ENCODE measurements at places on chromosomes 3 and 15. TPM values are rescaled to one million over a fixed set of nuclear protein-coding genes. Genes with fewer than 3 reads are reported as not detected.

LRRC2 gene
- total RNA-seq, result 0.17 TPM

CADM2 gene
- total RNA-seq, result 0.22 TPM

CHRNA7 gene
- total RNA-seq, result 0.17 TPM

SEC22A gene
- total RNA-seq, result 34.0 TPM

LNP1 gene
- 0.34 TPM for total RNA-seq

PCSK6 gene
- total RNA-seq, result 34.4 TPM

ZCWPW2 gene
- 0.22 TPM for total RNA-seq

CNTN4 gene
- 0.17 TPM for total RNA-seq

CILP gene
- total RNA-seq, result not detected

C3orf49 gene
- total RNA-seq, result not detected

TMEM266 gene
- not detected for total RNA-seq

DOCK3 gene
- total RNA-seq, result under 0.01 TPM

TM4SF18 gene
- 258 TPM for total RNA-seq

GPR87 gene
- total RNA-seq, result not detected

LDHAL6B gene
- total RNA-seq, result not detected

NGRN gene
- 62.1 TPM for total RNA-seq

HLTF gene
- total RNA-seq, result 21.6 TPM

STXBP5L gene
- total RNA-seq, result not detected

FAM43A gene
- 85.0 TPM for total RNA-seq

LYZL4 gene
- not detected for total RNA-seq

TIMP4 gene
- 0.26 TPM for total RNA-seq

P2RY12 gene
- not detected for total RNA-seq

PPARG gene
- total RNA-seq, result 47.9 TPM

MYRIP gene
- total RNA-seq, result 10.1 TPM

WDR49 gene
- 0.17 TPM for total RNA-seq

SLC6A1 gene
- not detected for total RNA-seq

SPINK8 gene
- not detected for total RNA-seq

ELP6 gene
- 35.2 TPM for total RNA-seq

CD276 gene
- 44.6 TPM for total RNA-seq

TRIM42 gene
- total RNA-seq, result not detected

HDC gene
- not detected for total RNA-seq

ARHGAP11A gene
- 3.4 TPM for total RNA-seq

KIF15 gene
- 2.2 TPM for total RNA-seq

APOD gene
- 13.5 TPM for total RNA-seq

C2CD4A gene
- total RNA-seq, result 2.3 TPM

DAZL gene
- total RNA-seq, result not detected

LAMB2 gene
- 689 TPM for total RNA-seq

MUC13 gene
- not detected for total RNA-seq

NEK10 gene
- 0.65 TPM for total RNA-seq

Data from dermis lymphatic vessel endothelial cell (primary cell).